ENCODE measurements at places on chromosomes 2 and 18.

DNA sequence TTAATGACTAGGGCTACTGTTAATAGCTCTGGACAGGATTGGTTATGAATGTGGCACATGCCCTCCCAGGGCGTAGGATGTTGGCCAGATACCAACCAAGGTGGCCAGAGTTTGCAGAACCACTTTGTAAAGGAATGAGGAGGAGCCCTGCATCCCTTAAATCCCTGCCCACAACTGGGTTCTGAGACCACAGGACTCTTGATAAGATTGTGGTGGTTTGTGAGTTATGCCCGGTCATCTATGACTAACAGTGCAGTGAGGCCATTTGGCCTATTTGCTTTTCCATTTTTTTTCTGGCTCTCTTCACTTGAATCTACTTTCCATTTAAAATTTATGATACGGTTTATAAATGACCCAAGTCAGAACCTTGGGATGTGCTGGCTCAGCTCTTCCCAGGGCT, 294.5 kb downstream of the PRKCE start:
- DNase-seq = no peak

DNA sequence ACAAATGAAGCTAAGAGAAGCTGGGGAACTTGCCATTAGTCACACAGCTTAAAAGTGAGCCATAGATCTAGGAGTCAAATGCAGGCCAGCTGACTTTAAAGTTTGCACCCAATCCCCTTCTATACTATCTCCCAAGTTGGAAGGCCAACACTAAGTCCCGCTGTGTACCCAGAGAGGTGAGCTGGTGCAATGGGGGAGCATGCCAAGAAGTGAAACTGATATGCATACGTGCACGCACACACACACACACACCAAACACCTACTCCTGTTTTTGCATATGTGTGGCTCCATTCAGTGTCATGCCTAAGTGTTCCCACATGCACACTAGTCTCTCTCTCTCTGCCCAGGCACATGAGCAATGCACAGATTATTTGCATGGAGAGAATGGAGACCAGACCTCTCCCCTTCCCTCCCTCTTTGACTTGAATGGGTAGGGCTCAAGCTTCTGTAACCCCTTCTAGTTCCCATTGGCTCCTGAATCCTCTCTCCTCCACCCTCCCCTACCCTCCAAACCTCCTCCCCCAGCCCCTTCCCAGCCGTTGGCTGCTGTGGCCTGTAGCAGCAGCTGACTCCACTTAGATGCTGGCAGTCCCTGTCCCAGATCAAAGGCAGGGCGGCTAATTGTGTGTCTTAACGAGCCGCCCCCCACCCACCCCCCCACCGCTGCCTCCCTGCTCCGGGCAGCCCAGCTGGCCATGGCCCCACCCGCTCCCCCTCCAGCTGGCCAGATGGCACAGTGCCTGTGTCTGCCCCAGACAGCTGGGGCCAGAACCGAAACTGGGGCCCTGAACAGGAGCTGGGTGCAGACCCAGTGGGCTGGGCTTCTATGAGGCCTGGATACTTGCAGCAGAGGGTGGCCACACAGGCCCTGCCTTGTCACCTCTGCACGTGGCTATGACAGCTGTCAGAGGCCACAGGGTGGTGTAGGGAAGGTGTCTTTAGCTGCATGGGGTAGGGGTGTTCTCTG, 5.6 kb downstream of the WNT10A start:
- no peak for DNase-seq

GRCh38 chr2:54396107-54396506, 60.0 kb upstream of the SPTBN1 start:
- no peak for DNase-seq

- DNase-seq = no peak
These were observed 235.5 kb downstream of the GULP1 start for GRCh38 chr2:188527141-188527540.

DNA sequence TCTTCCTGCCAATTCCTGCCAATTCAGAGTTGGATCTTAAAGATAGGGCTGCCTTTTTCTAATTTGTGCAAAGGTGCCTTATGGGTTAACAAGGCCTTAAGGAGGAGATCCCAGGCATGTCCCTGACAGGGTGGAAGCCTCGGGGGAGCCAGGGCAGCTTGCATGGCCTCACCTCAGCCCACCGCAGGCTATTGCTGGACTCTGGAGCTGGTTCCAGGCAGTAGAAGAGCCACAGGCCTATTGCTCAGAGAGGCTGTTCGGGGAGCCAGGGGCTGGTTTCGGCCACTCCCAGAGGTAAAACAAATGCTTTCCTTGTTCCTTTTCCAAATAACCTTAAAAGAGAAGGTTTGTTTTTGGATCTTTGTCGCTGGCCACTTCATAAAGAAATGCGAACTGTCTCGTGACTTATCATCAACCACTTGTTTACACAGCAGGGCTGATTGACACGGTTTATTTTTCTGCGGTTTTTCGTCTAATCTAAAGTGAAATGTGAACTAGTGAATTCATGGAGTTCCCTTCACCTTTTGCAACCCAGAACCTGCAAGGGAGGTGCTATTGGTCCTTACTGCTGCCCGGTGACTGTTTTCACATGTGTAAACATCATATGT, 108.6 kb downstream of the APOB start:
- no peak for DNase-seq

GRCh38 chr2:16071865-16072637, 131.7 kb downstream of the MYCN start:
- DNase-seq = no peak

DNA sequence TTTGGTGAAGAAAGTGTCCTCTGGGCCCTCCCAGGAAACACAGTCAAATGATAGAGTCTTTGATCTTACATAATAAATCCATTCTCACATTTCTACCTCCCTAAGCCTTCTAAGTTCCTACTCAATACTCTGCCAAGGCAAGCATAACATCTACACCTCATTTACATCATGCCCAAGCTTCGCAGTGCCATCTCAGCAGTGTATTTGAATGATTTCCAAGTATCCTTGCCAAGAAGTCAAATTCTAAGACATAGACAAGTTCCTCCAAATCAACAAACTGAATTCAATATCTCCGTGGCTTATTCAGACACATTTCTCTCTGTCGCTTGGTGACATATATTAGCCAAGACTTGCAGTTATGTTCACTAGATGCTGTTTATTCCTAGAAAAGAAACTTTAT, 8.1 kb upstream of the MLPH start:
- DNase-seq = no peak

GRCh38 chr2:86622519-86623042, 1.1 kb downstream of the RNF103 start:
- no peak for DNase-seq

DNA sequence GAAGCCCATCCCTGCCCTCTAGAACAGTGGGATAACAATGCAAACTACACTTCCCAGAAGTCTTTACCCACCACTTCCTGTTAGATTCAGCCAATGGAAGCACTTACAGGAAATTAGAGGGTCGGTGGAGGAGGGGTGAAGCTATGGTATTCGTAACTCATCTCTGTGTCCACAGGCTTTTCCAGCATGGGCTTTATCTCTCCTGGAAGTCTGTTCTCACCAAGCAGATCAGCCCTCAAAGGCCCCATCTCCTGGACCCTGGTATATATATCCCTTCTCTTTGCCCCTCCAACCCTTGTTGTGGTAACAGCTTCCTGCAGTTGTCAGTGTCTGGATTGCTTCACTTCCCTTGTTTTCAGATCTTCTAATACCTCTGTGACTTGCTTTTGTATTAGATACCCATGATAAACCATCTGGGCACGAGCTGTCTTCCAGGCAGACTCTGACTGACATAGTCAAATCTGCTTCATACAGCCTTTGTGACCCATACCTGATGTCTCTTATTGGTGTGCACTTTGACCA, 475.0 kb upstream of the POU3F3 start:
- peak; percentile 83 for DNase-seq
